ENCODE measurements at places on chromosomes 11 and 22. TPM values are rescaled to one million over a fixed set of nuclear protein-coding genes. Genes with fewer than 3 reads are reported as not detected.

DNA sequence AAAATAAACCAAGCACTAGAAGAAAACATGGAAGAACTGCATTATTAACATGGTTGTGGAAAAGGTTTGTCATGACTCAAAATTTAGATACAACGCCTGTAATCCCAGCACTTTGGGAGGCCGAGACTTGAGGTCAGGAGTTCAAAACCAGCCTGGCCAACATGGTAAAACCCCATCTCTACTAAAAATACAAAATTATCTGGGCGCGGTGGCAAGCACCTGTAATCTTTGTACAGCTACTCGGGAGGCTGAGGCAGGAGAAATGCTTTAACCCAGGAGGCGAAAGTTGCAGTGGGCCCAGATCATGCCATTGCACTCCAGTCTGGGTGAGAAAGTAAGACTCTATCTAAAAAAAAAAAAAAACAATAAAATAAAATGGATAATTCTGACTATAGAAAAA is 23.7 kb downstream of the GNB1L start:
- DNase-seq = no peak
- H3K4me1 ChIP-seq = no peaks in the 10 kb centered on the region
- H3K27me3 ChIP-seq = no peaks in the 10 kb centered on the region
- H3K27ac ChIP-seq = no peak overlapping the region

GRCh38 chr22:44482776-44483175 is 15.3 kb downstream of the RTL6 start:
- H3K36me3 ChIP-seq = no peaks in the 10 kb centered on the region
- no peaks in the 10 kb centered on the region for H3K27me3 ChIP-seq
- no peak overlapping the region for H3K4me3 ChIP-seq
- H3K27ac ChIP-seq = no peak overlapping the region
- H3K4me1 ChIP-seq = peaks cover 20% of the 10 kb centered on the region

CRYBA4 gene
- total RNA-seq = not detected

JHY gene
- total RNA-seq = 2.5 TPM

GUCD1 gene
- total RNA-seq = 106 TPM

RIBC2 gene
- total RNA-seq = 0.67 TPM

DNA sequence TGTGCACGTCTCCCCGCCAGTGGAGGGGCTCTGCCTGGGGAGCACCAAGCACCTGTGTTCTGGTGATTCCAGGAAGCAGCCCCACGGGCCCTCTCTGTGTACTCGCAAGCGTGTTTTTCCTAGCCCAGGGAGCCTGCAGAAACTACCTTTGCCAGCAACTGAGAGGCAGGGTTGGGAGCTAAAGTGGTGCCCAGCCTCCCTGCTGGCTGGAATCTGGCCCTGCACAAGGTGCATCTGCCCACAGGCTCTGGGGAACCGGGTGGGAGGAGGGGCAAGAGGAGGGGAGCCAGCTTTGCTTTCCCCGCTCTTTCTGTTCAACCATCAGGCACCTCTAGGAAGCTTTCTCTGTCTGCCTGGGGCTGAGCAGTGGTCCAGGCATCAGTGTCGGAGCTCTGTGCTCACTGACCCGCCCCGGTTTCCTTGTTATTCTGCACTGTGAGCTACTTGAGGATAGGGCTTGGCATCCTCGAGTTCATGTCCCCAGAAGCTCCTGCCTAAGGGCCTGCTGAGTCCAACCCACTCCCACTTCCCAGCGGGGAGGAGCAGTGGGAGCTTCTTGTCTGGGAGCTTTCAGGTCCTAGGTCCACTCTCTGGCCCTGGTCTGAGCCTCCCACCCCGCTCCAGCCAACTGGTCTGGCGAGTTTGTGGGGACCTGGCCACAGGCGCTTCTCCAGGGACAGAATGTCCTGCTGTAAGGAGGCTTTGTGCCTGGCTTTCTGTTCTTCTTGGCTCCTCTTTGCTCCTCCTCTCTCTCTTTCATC is 14.9 kb downstream of the DAGLA start:
- no peaks in the 10 kb centered on the region for H3K27me3 ChIP-seq
- no peaks in the 10 kb centered on the region for H3K36me3 ChIP-seq
- DNase-seq = no peak
- H3K27ac ChIP-seq = no peak overlapping the region
- H3K4me3 ChIP-seq = no peak overlapping the region

CBLIF gene
- 0.69 TPM for total RNA-seq

DNA sequence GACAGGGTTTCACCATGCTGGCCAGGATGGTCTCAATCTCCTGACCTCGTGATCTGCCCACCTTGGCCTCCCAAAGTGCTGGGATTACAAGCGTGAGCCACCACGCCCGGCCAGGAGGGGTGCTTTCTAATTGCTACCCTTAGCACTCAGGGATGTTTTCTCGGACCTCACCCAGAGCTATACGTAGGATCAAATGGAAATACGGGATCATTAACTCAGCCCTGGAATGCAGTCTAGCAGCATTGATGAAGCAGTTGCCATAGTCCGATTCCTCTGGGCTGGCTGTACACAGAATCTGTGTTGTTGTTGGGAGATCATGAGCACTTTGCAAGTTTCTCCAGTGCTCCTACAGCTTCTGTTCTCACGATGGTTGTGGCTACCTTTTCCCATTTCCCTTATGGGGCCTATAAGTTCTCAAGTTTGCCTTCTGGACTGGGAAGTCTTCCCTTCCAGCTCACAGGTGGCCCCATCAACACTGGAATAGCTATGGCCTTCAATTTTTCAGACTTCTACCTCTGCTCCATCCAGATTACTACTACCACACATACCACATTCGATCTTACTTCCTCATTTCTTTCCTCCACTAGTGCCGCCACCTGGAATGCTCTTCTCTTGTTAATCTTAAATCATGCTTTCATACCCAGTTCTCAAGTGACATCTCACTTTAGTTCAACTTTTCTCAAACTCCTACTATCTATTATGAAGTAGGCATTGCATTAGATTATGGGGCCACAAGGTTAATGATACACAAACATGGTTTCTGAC is 16.1 kb upstream of the PCF11 start:
- DNase-seq = no peak
- no peaks in the 10 kb centered on the region for H3K36me3 ChIP-seq
- H3K4me3 ChIP-seq = no peak overlapping the region
- H3K27me3 ChIP-seq = no peaks in the 10 kb centered on the region
- H3K4me1 ChIP-seq = no peaks in the 10 kb centered on the region
- no peak overlapping the region for H3K27ac ChIP-seq
